ENCODE measurements at places on chromosomes 12 and 14. TPM values are rescaled to one million over a fixed set of nuclear protein-coding genes. Genes with fewer than 3 reads are reported as not detected.

Gene LARP4
- total RNA-seq: 40.8 TPM

Gene GPR84
- not detected for total RNA-seq

Gene DACT1
- total RNA-seq: 0.13 TPM

Gene PIGH
- 9.2 TPM for total RNA-seq

Gene KRT8
- 10.4 TPM for total RNA-seq

Gene ACTR6
- 9.5 TPM for total RNA-seq

Gene TBX5
- total RNA-seq: not detected

Gene CCNB1IP1
- 38.6 TPM for total RNA-seq

Gene COX8C
- not detected for total RNA-seq

Gene SIX6
- total RNA-seq: not detected

Gene PTPRB
- total RNA-seq: 113 TPM

Gene FZD10
- 6.4 TPM for total RNA-seq

DNA sequence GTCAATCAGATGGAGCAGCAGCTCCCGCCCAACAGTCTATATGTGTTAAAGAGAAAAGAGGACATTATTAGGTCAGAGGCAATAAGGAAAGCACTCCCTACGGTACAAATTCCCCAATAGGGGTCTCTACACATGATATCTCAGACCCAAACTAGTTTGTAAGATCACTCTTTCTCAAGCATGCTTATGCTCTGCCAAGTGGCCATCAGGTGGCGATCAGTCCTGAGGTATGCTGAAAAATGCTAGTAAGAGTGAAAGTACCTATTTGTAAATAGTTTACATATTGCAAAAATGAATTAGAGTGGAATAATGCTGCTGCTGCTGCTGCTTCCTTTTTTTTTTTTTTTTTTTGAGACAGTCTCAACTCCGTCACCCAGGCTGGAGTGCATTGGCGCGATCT, 61.0 kb downstream of the CPM start:
- DNase-seq: peak; percentile 17

DNA sequence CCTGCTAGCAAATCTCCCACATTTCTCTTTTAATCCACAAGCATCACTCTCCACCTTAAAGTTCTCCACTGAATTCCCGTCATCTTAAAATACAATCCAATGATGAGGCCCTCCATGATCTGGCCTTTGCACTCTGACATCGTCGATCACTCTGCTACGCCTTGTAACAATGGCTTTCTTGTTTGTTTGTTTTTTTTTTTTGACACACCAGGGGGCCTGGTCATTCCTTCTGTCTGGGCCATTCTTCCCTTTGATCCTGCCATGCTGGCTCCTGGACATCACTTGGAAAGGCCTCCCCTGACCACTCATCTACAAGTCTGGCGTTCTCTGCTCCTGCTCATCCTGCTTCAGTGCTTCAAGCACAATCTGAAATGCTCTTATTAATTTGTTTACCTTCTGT, 233.5 kb downstream of the PPM1H start:
- no peak for DNase-seq

DNA sequence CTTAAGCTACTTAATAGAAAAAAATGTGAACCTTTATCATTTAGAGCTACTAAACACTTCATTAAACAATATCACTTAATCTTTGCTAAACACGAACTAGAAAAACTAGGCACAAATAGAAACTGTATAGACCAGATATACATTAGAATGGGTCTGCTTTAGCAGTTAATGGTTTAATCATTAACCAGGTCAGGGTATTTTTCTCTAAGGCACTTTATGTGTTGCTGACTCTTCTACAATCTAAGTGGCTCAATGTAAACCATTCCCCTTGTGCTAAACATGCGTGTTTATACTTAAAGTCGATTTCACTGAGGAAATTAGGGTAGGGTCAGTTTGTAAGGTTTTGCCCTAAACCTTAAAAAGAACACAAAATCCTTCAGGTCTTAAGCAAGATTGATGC, 29.7 kb downstream of the TMCC3 start:
- DNase-seq: no peak

DNA sequence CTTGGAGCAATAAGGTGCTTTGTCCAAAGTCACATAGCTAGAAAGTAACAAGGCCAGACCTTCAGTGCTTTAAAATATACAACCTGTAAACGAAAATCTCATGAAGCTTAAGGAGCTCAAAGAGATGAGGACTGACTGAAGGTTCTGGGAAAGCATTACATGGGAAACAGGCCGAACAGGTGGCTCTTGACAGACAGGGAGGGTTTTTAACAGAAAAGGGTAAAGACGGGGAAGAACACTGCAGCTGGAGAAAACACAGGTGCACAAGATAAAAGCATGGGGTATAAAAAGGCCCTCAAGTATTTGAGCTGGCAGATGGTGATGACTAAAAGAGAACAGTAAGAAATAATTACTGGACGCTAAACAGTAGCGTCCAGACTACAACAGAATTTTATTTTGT, 257.2 kb downstream of the NELL2 start:
- no peak for DNase-seq

DNA sequence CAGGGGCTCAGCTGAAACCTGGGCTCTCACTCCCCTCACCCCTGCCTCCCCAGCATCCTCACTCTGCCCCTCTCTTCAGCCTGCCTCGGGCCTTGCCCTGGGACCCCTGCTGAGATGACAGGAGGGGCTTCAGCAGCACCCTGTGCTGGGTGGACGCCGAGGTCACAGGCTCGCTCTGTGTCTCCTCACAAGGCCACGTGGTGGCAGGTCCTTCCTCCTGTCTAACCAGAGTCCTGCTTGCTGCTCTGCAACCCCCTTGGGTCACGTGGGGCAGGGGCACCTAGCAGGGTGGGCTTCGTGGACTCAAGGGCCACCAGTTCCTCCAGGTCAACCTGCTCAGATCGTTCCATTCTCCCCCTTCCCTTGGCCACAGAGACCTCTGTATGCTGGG, 90.4 kb downstream of the TMEM121 start:
- DNase-seq: no peak

- no peak for DNase-seq
These were observed 40.1 kb downstream of the FBXL14 start for GRCh38 chr12:1553987-1554982.

GRCh38 chr14:93309427-93309966, 23.3 kb downstream of the BTBD7 start:
- peak; percentile 33 for DNase-seq

GRCh38 chr12:128916425-128916824, 63.1 kb downstream of the GLT1D1 start:
- no peak for DNase-seq

DNA sequence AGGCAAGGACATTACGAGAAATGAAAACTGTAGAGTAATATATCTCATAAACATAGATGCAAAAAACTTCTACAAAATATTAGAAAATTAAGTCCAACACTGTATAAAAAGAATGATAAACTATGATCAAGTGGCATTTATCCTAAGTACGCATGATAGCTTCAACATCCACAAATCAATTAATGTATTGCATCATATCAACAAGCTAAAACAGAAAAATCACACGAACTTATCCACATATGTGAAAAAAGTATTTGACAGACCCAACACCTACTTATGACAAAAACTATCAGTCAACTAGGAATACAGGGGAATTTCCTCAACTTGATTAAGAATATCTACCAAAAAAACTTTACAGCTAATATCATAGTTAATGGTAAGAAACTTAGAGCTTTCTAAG, 129.9 kb upstream of the ALG10 start:
- DNase-seq: no peak

GRCh38 chr14:58817846-58818245, 180.1 kb downstream of the DACT1 start:
- DNase-seq: no peak

DNA sequence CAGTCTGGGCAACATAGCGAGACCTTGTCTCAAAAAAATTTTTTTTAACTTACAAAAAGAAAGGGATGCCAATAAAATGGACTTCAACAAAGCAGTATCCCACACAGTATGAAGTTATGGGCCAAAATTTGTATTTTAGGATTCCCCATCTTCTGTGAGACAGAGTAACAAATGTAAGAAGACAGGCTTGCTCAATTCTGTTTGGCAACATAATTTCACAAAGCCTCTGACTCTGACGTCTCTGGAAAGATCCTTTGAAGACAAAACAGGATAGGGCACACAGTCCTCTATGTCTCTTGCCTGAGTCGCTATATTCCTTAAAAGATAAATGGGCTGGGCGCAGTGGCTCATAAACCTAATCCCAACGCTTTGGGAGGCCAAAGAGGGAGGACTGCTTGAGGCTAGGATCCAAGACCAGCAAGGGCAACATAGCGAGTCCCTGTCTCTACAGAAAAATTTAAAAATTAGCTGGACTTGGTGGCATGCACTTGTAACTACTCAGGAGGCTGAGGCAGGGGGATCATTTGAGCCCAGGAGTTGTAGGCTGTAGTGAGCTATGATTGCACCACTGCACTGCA, 1.1 kb upstream of the HOMEZ start:
- no peak for DNase-seq

DNA sequence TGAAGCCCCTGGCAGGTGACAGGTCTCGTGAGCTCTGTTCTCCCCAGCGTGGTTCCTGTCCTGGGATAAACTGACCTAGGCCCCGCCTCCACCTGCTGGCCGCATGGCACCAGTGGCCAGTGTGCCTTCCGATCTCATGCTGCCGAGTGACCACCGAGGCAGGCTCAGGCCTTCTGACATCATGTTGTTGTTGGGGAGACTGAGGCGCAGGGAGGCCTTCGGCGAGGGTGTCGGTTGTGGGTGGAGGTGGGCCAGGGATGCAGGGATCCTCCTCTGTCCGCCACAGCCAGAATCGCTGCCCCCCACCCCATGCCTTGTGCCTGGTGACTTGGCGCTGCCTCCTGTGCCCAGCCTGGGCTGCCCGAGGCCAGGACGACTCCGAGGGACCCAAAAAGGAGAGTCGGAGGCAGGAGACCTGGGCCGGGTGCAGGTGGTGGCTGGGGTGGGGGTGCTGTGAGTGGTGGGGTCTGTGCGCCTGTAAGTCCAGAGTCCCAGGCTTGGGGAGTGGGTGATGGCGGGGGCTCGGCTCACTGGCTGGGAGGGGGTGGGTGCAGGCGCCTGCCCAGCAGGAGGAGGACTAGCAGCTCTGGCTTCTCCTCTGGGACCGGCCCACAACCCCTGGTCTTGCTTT, 24.3 kb downstream of the ASPG start:
- DNase-seq: no peak

GRCh38 chr12:50353869-50354593, 42.4 kb downstream of the FAM186A start:
- no peak for DNase-seq

- DNase-seq: no peak
These were observed 47.4 kb downstream of the SAMD4A start for GRCh38 chr14:54614296-54614695.

GRCh38 chr14:49249022-49249421, 337.2 kb downstream of the RPS29 start:
- DNase-seq: no peak

GRCh38 chr12:121794534-121795033, 1.1 kb upstream of the RHOF start:
- no peak for DNase-seq

DNA sequence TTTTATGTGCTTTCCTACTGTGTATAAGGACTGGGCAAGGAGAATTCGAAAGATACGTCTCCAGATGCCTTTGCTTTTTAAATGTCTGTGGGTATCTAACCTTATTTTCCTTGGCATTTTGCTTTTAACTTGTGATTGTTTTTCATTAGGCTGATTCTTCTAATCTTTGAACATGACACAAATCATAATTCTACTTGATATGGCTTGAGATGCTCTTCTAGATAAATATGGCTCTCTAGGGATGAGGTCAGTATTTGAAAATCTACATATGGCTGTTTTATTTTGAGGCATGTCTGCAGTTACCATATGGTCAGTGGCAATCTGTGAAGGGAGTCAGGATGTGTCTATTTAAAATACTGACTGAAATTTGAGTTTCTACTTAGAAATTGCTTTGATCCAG, 139.2 kb downstream of the SLC2A13 start:
- no peak for DNase-seq

DNA sequence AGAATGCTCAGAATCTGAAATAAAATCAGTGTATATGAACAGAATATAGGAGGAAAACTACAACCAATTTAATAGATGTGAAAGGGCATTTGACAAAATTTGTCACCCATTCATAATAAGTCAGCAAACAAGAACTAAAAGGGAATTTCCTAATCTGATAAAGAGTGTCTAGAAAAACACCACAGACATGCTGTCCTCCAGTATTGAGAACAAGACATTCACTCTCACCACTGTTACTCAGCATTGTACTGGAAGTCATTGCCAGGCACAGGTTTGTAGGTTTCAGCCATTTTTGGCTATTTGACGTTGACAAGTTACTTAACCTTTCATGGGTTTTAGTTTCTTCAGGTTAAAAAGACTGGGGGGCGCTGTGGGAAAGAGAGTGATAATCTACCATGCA, 13.2 kb downstream of the EIF2S1 start:
- no peak for DNase-seq

GRCh38 chr14:102795060-102795925, 18.0 kb downstream of the TRAF3 start:
- peak; percentile 73 for DNase-seq

GRCh38 chr14:73792481-73792880, 59.1 kb upstream of the PTGR2 start:
- DNase-seq: no peak

GRCh38 chr12:125149160-125150108, 84.2 kb downstream of the AACS start:
- DNase-seq: no peak

GRCh38 chr14:90733139-90733808, 83.0 kb downstream of the TTC7B start:
- no peak for DNase-seq

GRCh38 chr14:103483600-103483999, 39.0 kb downstream of the CKB start:
- DNase-seq: peak; percentile 58

DNA sequence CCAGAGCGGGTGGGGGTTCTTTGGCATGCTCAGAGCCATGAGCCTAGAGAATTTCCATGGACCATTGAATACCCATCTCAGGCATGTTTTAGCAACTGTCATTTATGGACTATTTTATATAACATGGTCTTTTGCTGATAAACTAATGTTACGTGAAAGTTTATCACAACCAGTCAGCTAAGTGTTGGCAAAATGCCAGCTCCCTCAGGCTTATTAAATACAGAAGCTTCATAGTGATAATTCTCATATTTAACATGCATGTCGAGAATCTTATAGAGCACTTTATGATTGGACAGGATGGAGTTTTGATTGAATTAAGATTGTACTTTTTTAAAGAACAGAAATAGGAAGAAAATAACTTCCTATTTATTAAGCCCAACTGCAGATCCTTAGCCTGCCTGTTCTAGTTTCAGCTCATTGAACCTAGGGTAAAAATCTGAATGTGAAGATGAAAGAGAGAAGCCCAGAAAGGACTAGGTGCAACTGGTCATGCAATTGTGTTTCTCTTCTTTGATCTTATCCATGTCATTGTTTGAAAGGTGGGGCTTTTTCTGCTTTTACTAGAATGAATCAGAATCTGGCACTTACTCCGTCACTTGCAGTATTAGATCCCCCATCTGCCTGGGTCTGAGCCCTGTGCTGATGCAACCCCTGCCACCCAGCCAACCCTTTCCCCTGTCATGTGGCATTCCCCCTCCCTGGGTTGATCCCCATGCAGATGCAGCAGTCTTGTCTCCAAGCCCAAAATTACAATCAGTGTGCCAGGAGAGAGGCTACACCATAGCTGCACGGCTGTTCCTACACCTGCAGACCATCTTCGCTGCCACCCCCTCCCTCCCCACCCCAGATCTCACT, 134.6 kb upstream of the EVL start:
- no peak for DNase-seq

Measured in dermis microvascular lymphatic vessel endothelial cell (primary cell).